Gastroesophageal sphincter (tissue), 4 donors: ENCODE measurements at places on chromosomes 4 and X. TPM values are rescaled to one million over a fixed set of nuclear protein-coding genes. Genes with fewer than 3 reads are reported as not detected.

Gene DTHD1
- total RNA-seq, result 0.81 TPM

DNA sequence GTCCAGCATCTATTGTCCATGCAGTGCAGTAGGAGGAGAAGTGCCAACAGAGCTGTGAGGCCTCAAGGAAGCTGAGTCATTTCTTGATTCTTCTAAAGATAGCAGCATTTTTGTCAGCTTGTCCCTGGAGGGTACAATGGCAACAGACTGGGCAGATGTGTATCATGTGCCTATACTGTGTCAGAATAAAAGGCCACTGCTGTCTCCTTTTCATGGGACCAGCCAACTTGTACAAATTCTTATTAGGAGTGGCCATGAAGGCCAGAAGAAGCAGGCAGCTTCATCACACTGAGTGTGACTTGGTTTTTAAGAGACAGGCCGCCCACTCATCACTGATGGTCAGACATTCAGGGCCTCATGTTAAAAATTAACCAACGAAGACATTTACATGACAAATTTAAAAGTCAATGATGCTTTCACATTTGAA lies 185.0 kb upstream of the FAM241A start:
- ATAC-seq, result no peak

- no peak for ATAC-seq
Measured at GRCh38 chrX:6778544-6779503, 243.9 kb upstream of the VCX3A start.

DNA sequence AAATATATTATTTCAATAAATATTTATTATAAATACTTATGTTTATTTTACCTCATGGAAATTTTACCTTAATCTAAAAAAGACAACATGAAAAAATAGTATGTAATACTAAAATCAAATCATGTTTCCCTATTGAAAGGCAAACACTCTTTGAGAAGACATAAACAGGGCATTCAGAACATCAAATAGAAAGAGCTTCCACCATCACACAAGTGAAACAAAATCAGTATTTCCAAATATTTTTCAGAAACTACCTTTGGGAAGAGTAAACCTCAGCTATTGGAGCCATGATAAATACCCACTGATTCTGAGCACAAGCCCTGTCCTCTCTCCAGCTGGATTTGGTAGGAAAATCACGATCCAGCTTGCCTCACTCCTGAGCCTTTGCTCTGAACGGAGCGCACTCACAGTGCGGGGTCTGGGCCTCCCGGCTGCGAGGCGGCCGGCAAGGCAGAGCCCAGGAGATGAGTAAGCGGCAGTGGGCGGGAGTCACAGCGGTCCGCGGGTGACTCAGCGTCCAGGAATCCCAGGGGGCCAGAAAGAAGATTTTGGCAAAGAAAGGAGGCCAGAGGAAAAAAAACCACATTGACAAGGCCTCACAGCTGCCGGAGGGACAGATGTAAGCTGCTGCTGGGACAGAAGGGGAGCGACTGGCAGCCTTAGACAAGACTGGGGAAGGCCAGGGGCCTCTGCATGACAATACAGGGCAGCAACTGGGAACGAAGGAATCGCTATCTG lies 14.7 kb upstream of the ANXA5 start:
- peak; percentile 99 for ATAC-seq

- peak; percentile 56 for ATAC-seq
Measured at GRCh38 chr4:173436149-173436579, 37.2 kb upstream of the SCRG1 start.

GRCh38 chrX:7270933-7271332 lies 123.0 kb upstream of the PUDP start:
- ATAC-seq, result no peak

DNA sequence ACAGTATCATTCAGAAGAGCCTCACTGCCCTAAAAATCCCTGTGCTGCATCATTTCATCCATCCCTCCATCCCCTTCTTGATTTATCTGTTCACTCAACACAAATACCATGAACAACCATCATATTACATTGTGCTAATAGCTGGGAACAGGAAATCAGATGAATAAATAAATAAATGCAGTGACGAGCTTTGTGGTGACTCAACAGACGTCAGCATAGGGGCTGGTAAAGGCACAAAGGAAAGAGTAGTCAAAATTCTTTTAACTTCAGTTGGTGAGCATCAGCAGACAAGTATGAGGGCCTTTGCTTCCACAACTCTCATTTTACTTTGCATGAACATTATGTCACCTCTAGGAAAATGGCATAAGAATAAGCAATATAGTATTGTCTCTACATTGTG lies 65.5 kb downstream of the EDNRA start:
- no peak for ATAC-seq

GRCh38 chrX:43656005-43656494 lies at the start of gene MAOA:
Gene MAOA (plus strand): TSS chrX:43656299. CDS start chrX:43656342, 43 bp downstream.
- peak; percentile 61 for ATAC-seq

DNA sequence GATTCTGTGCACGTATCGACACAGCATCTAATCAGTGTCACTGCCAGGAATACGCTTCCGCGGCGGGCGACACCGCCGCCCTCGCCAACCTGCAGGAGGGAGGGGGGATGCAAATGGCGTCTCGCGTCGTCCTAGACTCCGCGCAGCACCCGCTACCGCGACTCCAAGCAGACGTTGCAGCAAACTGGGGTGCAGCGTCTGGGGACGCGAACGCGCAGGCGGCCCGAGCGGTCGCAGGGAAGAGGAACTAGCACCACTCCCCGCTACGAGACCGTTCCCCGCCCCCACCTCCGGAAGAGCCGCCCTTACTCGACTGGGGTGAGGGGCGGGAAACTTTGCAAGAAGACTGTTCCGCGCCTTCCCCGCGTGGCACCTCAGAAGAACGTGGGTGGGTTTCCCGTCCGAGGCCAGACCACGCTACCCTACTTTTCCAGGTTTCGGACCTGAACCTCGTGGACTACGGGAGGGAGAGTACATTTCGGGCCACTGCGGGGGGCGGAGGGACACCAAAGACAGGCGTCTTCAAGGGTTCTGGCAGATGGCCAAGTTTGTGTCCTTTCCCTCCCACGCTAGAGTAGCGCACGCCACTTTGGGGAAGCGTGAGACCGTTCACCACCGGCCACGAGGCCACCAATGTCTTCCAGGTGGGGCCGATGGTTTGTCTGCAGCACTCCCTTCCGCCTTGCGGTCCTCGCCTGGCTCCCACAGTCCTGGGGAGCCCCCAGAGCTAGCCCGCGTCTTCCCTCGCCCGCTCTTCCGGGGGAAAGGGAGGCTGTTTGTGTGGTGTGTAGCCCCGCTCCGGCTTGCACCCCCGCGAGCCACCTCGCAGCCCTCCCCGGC lies 78.0 kb upstream of the BCOR start:
- peak; percentile 34 for ATAC-seq

Gene RCHY1
- 28.6 TPM for total RNA-seq

DNA sequence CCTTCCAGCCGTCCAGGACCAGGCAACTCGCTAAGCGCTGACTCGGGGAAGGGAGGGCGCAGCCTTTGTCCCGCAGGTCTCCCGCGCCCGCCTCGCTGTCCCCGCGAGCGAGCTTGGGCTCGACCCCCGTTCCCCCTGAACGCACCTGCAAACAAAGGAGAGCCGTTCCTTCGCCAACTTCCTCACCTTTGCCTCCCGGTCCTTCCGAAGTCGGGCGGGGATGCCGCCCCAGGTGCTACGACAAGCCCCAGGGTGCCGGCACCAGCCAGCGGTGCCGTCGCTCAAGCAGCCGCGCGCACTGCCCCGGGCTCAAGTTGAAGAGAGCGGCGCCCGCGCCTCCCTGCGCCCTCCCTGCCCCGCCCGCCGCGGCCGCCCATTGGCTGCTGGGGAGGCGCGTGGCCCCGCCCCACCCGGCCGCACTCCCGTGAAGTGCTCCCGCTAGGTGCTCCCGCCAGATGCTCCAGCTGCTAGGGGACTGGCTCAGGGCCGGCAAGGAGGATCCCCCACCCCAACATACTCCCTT lies 107.1 kb downstream of the NSUN7 start:
- peak; percentile 88 for ATAC-seq

Gene KCND1
- 1.8 TPM for total RNA-seq

GRCh38 chr4:145934434-145935047 lies 4.1 kb downstream of the ZNF827 start:
- ATAC-seq, result no peak

Gene DDIT4L
- 0.77 TPM for total RNA-seq

DNA sequence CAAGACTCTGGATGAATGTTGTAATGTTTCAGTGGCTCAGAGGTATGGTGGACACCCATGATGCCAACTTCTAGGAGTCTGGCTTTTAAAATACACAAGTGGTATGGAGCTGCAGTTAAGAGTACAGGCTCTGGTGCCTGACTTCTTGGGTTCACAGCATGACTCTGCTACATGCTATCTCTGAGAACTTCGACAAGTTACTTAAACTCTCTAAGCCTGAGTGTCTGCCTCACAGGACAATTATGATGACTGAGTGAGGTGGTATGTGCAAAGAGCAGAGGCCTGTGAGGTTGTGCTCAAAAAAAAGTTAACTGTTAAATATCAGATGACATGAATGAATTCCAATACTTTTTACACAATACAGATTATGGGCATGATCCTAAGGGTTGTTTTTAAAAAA lies 90.9 kb upstream of the SRD5A3 start:
- no peak for ATAC-seq

DNA sequence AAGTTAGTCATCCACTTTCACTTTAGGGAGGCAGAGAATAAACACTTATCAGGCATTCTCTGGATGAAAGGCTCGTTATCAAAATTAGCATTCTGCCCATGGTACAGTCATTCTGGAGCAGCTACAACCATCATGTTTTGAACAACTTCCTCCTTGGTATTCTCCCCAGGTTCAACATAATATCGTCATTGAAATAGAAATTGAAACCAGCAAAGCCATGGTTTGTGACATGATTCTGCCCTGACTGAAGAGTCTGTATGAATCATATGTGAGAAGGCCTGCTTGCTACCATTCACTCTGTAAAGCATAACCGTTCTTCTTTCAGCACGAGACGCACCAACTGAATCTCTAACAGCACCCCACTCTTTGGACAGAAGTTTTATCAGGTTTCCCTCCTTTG lies 127.5 kb upstream of the RADX start:
- ATAC-seq, result no peak

- ATAC-seq, result no peak
Measured at GRCh38 chr4:2063557-2064275, 4.6 kb downstream of the NAT8L start.

DNA sequence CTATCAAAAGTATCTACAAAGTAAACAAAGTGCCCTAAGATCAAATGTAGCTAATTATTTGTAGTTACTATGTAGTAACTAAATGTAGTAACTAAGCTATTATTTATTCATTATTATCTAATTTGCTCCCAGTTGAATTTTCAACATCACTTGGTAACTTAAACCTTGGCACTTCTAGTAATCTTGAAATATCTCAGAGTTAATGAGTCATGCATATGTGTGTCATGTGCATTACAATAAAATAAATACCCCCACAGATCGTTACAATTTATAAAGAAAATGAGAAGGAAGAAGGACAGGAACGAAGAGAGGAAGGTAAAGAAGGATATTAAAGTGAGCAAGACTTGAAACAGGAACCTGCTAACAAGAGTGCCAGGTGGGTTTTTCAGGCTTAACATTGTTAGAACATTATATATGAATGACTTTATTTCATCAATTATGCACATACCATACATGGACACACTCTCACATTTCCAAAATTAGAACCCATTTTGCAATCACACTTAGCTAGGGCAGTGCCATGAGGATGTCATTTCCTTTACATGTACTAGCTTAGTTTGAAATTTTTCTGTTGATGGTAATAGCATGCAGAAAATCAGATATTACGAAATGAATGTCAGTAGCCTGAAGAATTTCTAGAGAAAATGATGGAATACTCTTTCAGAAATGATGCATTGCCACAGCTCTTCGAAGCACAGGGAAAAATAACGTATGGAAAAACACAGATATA lies 1670.4 kb upstream of the AGA start:
- ATAC-seq, result no peak
